ENCODE measurements at places on chromosomes 1 and 21.

GRCh38 chr1:67601539-67601938 is 83.5 kb upstream of the GADD45A start:
- H3K27me3 ChIP-seq = no peaks in the 10 kb centered on the region
- DNase-seq = no peak

GRCh38 chr1:236168716-236169429 is 26.5 kb downstream of the GPR137B start:
- no peak overlapping the region for H3K27ac ChIP-seq
- no peaks in the 10 kb centered on the region for H3K27me3 ChIP-seq
- DNase-seq = no peak
- H3K4me1 ChIP-seq = no peaks in the 10 kb centered on the region

DNA sequence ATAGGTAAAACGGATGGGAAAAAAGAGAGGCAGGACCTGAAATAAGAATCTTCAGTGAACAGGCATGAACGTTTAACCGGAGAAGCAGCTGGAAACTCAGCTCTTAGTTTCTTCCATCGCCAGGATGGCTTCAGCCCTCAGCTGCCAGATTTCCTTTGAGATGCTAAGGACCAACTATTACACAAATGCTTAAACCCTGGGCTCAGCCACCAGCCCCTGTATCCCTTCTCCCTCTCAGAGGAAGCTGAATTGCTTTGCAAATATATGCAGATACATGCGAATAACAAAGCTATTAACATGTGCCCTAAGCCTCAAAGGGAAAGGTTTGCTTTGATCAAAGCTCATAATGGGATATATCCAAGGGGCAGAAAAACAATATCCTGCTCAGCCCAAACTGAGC is 515.1 kb downstream of the OMA1 start:
- peaks cover 7% of the 10 kb centered on the region for H3K27me3 ChIP-seq
- no peak overlapping the region for H3K4me3 ChIP-seq
- DNase-seq = no peak
- no peaks in the 10 kb centered on the region for H3K36me3 ChIP-seq
- no peaks in the 10 kb centered on the region for H3K4me1 ChIP-seq
- H3K27ac ChIP-seq = no peak overlapping the region

DNA sequence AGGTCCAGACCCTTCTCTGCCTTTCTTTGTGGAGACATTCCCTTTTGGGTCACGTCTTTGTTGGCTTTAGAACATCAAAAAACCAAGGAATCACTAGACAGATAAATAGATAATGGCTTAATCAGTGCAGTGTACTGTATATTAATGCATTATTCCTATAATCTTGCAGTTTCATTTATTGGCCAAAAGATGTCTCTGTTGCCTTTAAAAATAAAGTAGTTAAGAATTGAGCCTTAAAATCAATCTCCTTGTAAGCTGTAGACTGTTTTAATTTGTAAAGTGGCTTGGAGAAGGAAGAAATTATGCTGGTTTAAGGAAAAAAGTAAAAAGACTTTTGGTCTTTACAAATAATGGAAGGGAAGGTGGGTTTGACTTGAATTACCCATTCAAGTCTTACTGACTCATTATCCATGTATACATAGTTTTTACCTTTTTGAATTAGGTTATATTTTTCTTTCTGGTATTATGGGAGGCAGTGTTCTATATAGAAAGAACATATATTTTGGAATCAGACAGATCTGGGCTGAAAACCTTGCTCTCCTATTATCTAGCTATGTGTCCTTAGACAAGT is 84.6 kb downstream of the VPS13D start:
- no peak for DNase-seq
- H3K36me3 ChIP-seq = peaks cover 77% of the 10 kb centered on the region
- H3K4me1 ChIP-seq = no peaks in the 10 kb centered on the region
- no peaks in the 10 kb centered on the region for H3K27me3 ChIP-seq
- no peak overlapping the region for H3K27ac ChIP-seq

GRCh38 chr1:53286955-53287354 is 40.9 kb downstream of the LRP8 start:
- H3K36me3 ChIP-seq = peaks cover 90% of the 10 kb centered on the region
- no peak overlapping the region for H3K4me3 ChIP-seq
- no peak for DNase-seq
- H3K27ac ChIP-seq = no peak overlapping the region

DNA sequence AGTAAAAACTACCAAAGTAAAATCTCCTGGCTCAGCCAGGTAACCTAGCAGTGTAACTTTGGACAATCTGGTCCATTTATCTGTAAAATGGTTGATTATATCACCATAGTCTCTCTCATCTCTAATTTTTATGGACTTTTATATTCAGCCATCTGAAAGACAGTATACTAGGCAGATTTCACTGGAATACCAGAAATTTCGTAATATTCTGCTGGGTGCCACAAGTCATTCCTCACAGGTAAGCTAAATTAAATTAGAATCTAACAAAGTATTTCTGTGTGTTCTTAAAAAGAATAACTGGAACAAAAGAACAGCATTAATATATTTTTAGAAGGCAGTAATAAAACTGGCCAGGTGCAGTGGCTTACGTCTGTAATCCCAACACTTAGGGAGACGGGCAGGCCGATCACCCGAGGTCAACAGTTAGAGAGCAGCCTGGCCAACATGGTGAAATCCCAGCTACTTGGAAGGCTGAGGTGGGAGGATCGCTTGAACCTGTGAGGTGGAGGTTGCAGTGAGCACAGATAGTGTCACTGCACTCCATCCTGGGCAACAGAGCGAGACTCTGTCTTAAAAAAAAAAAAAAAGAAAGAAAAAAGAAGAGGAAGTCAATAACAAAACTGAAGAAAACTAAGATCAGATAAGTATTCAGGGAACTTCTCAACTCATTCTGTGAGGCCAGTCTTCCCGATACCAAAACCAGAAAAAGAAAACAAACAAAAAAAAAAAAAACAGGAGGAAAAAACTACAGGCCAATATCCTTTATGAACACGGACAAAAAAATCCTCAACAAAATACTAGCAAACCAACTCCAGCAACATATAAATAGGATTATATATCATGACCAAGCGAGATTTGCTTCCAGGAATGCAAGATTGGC is 35.9 kb downstream of the PIK3R3 start:
- H3K4me3 ChIP-seq = no peak overlapping the region
- DNase-seq = no peak
- no peaks in the 10 kb centered on the region for H3K27me3 ChIP-seq
- H3K36me3 ChIP-seq = no peaks in the 10 kb centered on the region
- H3K27ac ChIP-seq = no peak overlapping the region

- no peak overlapping the region for H3K4me3 ChIP-seq
- H3K36me3 ChIP-seq = no peaks in the 10 kb centered on the region
- no peak overlapping the region for H3K27ac ChIP-seq
- DNase-seq = no peak
Measured at GRCh38 chr1:214215583-214215982, 65.4 kb upstream of the SMYD2 start.

Measured in DND-41 (cell line).